ENCODE measurements at places on chromosomes 11 and 22.
A peak's percentile ranks its signal among the peaks of the same experiment; 100 is the strongest.

DNA sequence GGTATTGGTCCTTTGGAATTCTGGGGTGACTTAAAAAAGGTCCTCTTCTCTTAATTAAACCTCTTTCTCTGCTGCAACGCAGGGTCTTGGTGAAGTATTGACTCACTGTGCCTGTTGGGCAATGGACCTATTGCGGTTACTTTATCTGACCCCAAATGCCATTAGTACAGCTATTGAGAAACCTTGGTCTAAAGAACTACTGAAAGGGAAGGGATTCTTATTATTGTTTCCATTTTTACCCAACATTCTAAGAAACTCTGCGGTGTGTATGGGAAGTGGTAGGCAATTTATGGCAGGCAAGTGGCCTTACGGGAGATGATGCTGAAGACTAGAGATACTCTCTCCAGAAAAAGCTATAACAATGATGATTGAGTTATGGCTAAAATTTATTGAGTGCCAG is 12.5 kb downstream of the SLC6A5 start:
- DNase-seq: no peak

GRCh38 chr11:7591987-7592386 is 78.2 kb downstream of the PPFIBP2 start:
- DNase-seq: no peak

- peak; percentile 80 for DNase-seq
These were observed 32.7 kb downstream of the THOC5 start for GRCh38 chr22:29520851-29521250.

DNA sequence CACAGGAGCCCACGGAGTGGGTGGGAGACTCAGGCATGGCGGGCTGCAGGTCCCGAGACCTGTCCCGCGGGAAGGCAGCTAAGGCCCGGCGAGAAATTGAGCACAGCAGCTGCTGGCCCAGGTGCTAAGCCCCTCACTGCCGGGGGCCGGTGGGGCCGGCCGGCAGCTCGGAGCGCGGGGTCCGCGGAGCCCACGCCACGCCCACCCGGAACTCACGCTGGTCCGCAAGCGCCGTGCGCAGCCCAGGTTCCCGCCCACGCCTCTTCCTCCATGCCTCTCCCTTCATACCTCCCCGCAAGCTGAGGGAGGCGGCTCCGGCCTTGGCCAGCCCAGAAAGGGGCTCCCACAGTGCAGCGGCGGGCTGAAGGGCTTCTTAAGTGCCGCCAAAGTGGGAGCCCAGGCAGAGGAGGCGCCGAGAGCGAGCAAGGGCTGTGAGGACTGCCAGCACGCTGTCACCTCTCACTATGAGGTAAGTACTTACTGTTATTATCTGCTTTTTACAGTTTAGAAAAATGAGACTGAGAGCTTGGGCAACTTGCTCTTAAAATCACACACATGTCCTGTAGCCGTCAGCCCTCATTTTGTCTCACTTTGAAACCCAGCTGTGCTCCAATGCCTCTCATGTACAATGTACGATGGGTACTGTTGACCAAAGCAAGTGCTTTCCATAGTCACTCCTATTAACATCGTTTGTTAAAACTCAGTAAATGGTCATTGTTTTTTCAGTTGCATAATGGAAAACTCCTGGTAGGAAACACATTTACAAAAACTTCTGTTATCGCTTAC is 12.2 kb upstream of the OR10D3 start:
- DNase-seq: no peak

- peak; percentile 50 for DNase-seq
These were observed 30.5 kb downstream of the CTNND1 start for GRCh38 chr11:57792060-57792541.

- peak; percentile 62 for DNase-seq
These were observed 74.2 kb upstream of the MS4A8 start for GRCh38 chr11:60625262-60625661.

DNA sequence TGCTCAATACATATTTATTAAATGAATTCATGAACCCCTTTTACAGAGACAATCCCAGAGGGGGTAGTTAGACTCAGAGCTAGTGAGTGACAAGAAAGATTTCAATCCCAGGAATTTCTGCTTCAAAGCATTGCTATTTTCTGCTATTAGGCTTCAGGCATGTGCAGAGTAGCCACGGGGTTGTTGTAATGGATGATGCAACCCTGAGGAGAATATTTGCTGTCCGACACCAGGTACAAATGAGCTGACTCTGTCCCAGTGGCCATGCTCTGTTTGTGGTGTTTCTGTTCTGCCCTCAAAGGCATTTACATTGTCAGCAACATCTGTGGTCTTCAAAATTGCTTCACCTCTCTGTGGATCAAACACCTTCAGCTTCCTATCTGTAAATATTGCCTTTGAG is 102.6 kb downstream of the CSNK2A3 start:
- no peak for DNase-seq

DNA sequence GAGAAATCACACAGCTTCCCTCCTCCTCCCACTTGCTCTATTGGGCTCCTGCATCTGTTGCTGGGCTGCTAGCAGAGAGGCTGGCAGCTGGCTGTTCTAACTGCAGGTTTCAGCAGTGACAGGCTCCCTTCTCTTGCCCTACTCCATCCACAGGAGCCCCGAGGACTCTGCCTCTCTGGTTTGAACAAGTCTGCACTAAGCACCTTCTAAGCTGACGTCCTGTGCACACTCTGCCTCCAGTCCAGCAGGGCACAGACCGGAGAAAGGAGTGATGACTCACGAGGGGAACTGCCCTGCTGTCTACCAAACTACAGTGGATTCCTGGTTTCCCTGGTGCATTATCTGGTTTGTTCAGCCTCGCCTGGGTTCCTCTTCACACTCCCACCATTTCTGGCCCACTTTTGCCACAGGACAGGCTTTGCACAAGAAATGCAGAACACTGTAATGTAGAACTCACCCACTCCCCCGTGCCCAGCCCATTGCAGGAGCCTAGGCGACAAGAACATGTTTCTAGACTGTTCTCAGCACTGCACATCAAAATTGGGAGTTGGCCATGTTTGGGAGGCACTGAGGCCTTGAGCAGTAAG is 26.0 kb downstream of the IL10RA start:
- DNase-seq: peak; percentile 2

- no peak for DNase-seq
These were observed 140.0 kb downstream of the NECTIN1 start for GRCh38 chr11:119589001-119589400.

- no peak for DNase-seq
These were observed 41.7 kb upstream of the APLNR start for GRCh38 chr11:57278721-57279095.

DNA sequence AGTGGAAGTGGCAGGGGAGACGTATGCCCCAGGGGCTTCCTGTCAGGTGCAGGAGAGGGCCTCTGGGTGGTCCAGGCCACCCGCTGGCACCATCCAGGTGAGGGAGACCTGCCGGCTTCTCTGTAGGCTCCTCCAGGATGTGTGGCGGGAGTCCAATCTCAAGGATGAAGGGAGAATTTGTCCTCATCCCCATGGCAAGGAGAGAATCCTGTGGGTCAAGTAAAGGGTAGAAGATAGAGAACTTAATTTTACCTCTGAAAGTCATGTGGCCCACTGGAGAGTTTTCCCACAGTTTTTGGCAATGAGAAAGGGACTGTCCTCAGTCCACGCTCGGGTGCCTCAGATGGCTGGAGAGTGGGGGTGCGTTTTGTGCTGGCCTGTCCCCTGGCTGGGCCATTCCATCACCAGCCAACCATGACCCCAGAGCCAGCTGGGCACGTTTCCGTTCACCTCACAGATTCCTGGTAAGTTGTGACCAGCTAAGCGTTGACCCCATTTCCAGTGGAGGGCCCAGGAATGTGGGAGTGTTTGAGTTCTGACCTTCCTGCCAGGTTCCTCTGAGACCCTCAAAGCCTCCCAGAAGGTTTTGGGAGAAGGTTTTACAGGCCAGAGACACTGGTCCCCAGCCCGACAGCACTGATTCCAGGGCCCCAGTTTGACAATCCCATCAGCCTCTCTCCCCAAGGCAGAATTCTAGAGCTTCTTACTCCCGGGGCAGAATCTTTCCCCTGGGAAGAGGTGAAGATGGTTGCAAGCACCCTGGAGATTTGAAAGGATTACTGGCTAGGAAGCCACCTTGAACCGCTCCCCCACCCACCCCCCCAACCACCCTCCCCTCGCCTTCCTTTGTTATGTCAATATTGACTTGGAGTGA is 2.6 kb downstream of the OVOL1 start:
- no peak for DNase-seq

DNA sequence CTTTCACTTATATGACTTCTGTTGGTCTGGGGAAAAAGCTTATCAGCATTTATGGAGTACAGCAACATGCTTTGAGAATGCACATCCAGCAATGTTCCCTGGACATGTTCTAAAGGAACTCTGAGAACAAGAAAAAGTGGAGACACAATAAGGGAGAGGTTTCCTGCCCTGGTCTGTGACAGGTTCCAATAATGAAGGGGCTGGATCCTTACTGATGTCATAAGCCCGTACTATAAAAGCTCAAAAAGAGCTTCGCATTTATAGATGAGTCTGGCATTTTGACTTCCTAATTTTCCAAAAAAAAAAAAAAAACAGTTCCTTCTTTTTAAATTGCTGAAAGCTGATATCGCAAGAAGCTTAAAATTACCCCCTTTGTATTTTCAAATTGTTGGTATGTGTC is 129.1 kb downstream of the MPPED2 start:
- no peak for DNase-seq

DNA sequence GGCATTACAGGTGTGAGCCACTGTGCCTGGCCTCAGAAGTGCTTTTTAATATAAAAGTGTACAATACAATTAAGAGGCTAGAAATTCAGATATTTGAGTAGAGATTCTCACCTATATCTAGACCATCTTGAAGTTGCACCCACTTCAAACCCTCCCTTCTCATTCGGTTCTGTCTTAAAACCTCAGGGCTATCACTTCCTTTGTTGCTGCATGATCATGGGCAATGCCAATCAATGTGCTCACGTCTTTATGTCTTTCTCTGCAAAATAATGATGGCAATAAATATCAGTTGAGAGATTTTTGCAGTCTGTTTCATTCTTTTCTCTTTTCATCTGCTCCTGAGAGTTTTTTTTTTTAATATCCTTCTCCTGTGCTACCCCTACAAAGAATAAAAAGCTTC is 9.3 kb upstream of the NUP160 start:
- DNase-seq: no peak

DNA sequence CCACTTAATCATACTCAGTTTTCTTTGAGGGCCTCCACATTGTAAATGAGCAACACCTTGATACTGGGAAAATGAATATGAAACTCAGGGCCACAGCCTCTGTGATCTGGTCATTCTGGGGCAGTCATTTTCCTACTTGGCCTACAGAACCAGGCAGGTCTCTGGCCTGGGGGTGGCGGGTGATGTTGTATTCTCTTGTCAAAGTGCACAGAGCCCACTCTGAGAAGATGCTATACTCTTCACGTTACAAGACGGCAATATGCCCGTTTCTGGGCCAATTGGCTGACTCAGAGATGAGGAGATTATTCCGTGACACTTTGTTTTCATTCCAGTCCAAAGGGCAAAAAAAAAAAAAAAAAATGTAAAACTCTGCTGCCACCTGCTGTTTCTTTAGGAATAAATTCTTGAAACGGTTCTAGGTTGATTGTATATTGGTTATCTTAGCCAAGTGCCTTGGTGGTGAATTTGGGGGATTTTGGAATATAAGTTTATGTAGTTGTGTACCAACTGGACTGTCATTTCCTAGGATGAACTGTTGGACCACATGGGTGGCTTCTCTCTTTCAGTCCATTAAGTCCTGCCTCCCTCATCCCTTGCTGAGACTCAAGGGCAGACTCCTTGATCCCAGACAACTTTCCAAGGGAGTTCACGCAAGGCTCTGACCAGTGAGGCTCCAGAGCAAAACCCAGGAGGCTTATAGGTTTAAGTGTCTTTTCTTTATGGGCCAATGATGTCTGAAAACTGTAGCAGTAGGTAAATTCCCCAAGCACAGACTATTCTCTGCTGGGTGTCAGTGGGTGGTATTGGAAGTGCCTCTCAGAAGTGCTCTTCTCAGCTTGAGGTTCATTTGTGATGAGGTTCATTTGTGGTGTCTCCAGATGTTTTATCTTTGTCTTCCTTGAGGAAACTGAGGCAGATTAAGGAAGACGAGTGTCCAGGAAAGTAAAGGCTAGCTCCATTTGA is 18.2 kb downstream of the ADM start:
- peak; percentile 94 for DNase-seq

GRCh38 chr11:46947399-46948077 is 11.0 kb downstream of the CSTPP1 start:
- no peak for DNase-seq

DNA sequence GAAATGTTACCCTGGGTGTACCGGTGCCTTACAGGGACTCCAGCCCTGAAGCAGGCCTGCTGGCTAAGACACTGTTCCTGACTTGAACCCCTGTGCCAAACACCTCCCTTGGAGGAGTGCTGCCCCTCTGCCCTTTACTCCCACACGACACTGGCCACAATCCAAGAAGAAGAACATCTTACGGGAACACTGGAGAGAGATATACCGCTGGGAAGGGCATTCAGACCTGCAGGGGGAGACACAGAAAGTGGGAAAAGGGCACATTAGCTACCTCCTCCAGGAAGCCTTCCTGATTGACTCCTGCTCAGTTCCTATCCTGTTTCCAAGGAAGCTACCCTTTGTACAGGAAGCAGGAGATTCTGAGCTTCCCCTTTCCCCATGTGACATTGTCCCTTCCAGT is 18.7 kb downstream of the TMPRSS13 start:
- DNase-seq: no peak

- DNase-seq: no peak
These were observed 10.5 kb downstream of the EI24 start for GRCh38 chr11:125579811-125580210.

- no peak for DNase-seq
These were observed 108.3 kb downstream of the PKNOX2 start for GRCh38 chr11:125272821-125273220.

GRCh38 chr11:373716-374551 is 4.6 kb downstream of the B4GALNT4 start:
- no peak for DNase-seq

All from fibroblast of mammary gland (primary cell).